ENCODE measurements at places on chromosomes 13 and 19. TPM values are rescaled to one million over a fixed set of nuclear protein-coding genes. Genes with fewer than 3 reads are reported as not detected.

DNA sequence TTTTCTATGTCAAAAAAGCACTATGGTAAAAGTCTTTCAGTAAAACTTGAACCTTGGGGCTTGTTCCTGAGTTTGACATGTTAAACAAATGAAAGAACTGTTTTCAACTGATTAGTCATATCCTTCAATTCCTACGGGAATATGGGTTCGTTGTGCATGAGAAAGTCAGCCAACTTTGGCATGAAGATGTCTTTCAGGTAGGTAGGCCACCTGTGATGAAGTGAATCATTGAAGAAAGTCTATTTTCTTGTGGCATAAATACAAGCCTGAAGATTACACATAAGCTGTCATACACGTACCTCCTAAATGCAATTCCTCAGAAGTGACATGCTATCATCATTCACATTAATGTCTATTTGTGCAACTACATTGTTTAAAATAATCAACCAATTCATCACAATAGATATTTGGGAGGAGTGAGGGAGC, 513.0 kb downstream of the IRS2 start:
- DNase-seq, result no peak

DNA sequence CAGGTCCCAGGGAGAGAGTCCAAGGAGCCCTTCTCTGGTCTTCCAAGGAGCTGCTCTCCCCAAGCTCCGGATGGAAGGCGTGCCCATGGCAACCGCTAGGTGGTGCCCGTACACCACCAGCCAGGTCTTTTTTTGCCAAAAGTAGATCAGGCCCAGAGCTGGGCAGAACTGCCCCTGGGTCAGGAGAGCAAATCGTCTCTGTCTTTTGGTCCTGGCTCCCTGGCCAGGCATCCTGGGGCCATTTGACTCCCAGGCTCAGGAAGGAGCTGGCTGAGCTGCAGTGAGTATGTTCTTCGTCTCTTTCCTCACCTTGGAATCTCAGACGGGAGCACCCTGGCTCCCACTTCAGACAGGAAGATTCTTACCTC, 24.6 kb upstream of the BCL3 start:
- DNase-seq, result peak; percentile 93

- no peak for DNase-seq
These were observed 48.4 kb downstream of the SERP2 start for GRCh38 chr13:44421853-44422525.

Gene PTPRH
- 1.00 TPM for total RNA-seq

DNA sequence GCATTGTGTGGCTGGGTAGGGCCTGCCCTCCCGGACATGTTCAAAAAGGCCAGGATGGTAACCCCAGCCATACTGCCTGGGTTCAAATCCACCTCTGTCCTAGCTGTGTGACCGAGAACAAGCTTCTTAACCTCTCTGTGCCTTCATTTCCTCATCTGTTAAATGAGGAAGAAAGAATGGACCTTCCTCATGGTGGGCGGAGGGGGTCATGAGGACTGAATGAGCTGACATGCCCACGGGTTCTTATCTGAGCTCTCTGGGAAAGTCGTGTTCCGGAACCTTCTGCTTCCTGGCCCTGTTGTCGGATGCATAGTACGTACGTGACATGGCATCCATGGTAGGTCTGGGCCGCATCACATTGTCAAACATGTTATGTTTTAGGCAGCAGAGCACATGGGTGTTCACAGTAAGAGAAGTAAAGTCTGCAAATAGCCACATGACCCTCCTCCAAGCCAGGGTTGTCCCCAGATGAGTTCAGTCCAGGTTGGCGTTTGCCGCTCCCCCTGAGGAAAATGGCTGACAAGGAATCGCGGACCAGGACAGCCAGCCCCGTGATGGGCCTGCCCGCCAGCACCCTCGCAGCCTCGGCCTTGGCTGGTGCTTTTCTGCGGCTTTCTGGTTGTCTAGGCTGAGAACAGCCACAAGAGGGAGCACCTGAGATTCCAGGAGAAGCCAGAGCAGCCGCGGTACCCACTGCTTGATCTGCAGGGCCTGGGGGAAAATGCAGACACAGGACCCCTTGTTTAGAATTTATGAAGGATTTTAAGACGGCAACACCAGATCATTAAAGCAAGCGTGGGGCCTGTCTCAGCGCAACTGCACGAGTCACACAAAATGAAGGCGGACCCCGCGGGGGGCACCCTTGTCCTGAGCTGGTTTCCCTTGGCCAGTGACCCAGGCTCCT, 2.4 kb upstream of the NTN5 start:
- DNase-seq, result peak; percentile 92
